ENCODE measurements at places on chromosomes 2 and 18.

DNA sequence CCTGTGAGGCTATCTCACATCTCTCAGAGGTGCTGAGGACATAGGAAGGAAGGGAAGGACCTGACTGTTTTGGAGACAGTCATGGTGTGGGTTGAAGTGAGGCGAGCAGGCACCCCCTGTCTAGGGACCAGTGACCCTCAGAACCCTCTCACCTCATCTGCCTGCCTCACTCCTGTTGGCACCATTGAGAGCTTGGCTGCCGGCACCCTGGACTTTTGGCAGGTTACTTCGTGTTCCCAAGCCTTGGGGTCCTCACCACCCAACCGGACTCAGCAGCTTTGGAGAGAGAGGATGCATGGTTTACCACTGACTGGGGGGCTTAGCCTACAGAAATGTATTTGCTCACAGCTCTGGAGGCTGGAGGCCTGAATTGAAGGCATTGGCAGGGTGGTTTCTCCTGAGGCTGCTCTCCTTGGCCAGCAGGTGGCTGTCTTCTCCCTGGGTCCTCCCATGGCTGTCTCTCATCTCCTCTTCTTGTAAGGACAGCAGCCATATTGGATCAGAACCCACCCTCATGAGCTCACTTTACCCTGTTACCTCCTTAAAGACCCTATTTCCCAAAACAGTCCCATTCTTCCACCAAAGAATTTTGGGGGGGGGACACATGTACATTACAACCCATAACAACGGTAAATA, 142.0 kb downstream of the TSN start:
- peak; percentile 45 for DNase-seq

- DNase-seq, result peak; percentile 25
These were observed 856 bp downstream of the TIA1 start for GRCh38 chr2:70247364-70248180.

DNA sequence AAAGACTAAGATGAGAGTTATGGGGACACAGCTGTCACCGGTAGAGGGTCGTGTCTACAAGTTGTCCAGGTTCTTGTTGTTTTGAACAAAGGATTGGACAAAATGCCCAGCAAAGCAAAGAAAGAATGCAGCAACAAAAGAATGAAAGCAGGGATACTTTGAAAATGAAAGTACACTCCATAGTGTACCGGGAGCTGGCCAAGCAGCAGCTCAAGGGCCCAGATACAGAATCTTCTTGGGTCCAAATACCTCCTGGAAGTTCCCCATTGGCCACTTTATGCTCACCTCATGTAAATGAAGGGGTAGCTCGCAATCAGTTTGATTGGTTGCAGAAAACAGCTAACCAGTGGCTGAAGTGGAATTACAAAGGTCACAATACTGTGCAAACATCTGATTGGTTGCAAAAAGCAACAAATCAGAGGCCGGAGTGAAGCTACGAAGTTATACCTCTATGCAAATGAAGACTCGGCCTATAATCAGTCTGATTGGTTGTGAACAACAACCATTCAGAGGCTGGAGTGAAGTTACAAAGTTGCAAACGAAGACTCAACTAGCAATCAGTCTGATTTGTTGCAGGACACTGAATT, 474.9 kb upstream of the TMEFF2 start:
- DNase-seq, result no peak

GRCh38 chr2:142286618-142287017, 155.8 kb upstream of the LRP1B start:
- DNase-seq, result no peak

DNA sequence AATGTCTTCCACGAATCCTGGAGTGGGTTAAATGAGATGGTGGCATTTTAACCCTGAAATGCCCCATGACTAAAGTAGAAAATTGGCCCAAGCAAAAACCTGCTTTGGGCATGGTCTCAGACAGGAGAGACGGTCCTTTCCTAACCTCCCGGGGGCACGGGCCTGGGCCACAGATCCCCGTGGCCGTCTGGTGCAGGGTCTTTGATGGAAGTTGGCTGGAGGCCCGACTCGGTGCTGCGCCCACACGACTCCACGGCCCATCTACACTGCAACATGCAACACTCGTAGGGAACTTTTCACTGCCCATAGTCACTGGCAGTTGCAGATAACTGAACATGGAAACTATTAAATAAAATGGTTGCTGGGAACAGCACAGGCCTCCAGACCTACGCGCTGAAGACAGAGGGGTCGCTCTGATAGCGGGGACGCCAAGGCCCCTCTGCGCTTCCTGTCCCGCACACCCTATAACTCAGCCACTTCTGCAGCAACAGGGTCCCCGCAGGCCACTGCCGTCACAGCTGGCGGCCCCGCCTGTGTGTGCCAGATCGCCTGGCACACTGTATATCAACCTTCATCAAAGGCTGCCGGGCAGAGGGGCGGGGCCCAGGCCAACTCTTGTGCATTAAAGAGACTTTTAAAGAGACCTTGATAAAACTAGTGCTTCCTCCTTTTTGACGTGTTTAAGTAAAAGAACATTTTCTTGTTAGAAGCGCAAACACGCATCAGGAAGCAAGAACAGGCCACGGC, 214.1 kb downstream of the TWIST2 start:
- no peak for DNase-seq

GRCh38 chr2:46142546-46143428, 154.4 kb upstream of the EPAS1 start:
- no peak for DNase-seq

DNA sequence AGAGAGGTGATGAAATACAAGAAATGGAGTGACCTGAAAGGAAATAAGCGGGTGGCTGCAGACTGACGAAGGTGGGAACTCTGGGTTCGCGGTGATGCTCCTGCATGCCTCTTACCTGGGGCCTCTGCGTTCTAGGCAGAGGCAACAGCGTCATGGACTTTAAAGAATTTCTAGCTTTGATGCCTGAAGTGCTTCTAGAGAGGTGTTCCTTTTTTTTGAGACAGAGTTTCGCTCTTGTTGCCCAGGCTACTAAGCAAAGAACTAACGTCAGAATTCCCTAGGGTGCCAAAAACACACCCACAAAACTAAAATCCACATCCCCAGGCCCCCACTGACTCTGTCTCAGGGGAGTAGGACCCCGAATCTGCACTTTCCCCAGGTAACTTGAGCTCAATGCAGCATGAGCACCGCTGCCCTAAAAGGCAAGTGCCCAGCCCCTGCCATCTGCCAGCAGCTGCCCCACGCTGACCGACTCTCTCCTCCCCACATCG, 110.5 kb upstream of the ID2 start:
- DNase-seq, result no peak

DNA sequence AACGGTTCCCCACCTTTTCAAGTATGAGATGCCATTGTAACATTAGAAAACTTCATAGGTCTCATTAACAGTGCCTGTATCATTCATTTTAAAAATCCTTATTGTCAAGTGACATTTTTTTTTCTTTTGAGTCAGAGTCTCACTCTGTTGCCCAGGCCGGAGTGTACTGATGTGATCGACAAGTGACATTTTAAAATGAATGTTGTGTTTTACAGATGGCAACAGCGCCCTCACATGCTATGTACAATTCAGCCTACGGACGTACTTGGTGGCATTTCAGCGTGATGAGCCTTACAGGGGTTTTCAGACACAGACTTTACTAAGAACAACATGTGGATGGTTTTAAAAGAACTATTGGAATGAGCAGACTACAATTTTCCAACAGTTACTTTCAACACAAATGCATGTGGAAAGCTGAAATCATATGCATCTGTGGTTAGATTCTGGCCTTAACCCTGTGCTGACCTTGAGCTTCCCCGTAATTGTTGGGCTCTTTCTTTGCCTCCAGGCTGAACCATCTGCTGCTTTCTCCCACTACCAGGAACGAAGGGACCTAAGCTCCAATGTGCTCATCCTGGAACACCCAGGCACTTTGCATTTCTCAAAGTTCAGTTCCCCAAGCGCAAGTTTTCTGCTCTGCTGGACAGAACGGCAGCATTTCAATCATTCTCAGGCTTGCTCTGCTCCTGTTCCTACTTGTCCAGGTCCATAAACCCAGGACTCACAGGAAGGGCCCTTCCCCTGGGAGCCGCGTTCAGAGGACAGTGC, 119.9 kb upstream of the NDUFV2 start:
- peak; percentile 89 for DNase-seq

DNA sequence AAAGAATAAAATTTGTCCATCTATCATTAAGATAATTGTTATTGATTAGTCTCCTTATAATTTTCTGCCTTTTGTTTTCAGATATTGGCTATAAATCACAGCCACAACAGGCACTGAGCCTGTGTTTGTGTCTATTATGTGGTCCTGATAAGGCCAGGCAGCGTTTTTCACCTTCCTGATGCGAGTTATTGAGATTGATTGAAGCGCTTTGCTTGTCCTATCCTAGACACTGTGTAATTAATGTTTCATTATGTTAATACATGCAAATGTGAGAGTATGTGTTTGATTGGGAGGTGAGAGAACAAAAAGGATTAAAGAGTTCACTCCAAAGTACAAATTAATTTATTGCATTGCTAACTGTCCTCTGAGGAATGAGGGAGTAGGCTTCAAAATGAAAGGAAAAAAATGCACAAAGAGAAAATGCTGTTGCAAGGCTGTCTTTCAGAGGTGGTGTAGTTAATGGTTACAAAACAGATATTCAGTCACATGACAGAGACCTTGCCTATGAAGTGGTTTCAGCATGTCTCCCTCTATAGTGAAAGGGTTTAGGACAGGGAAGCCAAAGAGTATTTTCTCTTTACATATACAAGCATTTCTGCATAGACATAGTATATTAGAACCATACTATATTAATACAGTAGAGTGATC, 391.1 kb downstream of the DCC start:
- no peak for DNase-seq

DNA sequence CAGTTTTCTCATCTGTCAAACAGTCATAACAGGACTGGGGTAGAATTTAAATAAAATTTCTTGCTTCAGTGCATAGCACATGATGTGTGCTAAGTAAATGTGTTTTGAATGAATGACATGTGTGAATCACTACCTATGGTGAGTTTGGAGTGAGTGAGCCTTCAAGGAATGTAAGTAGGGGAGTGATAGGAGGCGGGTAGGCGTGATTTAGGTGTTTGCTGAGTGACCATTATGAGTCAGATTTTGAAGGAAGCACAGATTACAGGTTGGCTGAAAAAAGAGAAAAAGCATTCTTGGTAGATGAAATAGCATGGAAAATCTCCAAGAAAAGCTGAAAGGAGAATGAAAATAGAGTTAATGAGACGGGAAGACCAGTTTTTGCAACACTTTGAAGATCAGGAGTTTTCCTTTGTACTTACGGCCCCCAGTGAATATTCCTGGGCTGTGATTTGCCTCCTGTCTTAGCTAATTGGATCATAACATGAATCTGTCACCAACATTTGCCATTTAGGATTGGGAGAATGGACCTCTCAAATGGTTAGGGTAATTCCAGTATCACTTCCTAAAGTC, 136.9 kb upstream of the GATA6 start:
- DNase-seq, result peak; percentile 98

GRCh38 chr2:71849111-71849510, 298.6 kb downstream of the CYP26B1 start:
- DNase-seq, result no peak

DNA sequence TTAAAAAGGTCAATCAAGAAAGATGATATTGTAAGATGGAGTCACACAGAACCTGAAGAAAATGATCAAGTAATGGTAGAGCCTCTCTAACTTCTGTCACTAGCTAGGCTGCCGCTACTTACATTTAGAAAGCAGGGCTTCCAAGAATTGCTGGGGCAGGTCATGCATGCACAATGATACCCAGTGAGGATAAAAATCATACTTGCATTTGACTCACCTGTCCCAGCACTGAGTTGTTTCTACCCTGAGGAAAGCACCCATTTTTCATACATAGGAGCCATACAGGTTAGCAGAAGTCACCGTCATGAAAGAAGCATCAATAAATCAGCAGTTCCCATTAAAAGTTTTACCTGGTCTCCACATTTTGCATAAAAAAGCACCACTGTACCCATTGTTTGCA, 662.3 kb upstream of the FANCL start:
- no peak for DNase-seq

DNA sequence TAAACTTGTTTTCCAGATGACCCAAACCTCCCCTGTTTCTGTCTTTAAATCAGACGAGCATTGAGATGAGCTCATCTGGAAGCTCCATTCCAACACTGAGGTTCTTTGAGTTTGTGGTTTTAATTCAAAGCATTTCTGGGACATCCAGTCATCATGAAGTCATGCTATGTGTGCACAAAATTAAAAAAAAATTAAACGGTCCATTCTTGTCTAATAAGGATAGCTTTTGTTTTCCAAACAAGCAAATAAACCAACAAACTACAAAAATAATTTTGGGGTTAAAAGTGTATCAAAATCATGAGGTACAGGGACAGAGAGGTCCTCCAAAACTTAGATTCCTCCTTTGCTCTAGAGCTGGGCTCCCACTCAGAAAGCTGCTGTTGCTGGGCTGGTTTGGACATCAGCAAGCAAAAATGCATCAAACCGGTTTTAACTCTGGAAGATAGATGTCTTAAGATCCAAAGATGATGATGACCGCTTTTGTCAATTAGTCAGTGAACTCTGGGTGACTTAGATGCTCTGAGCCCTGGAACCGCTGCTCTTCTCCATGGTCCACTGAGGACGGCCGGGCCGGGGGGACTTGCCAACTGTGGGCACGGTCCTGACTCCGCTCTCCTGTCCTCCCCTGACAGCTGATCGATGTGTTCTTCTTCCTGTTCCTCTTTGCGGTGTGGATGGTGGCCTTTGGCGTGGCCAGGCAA, 65.4 kb downstream of the TRPM8 start:
- peak; percentile 96 for DNase-seq

DNA sequence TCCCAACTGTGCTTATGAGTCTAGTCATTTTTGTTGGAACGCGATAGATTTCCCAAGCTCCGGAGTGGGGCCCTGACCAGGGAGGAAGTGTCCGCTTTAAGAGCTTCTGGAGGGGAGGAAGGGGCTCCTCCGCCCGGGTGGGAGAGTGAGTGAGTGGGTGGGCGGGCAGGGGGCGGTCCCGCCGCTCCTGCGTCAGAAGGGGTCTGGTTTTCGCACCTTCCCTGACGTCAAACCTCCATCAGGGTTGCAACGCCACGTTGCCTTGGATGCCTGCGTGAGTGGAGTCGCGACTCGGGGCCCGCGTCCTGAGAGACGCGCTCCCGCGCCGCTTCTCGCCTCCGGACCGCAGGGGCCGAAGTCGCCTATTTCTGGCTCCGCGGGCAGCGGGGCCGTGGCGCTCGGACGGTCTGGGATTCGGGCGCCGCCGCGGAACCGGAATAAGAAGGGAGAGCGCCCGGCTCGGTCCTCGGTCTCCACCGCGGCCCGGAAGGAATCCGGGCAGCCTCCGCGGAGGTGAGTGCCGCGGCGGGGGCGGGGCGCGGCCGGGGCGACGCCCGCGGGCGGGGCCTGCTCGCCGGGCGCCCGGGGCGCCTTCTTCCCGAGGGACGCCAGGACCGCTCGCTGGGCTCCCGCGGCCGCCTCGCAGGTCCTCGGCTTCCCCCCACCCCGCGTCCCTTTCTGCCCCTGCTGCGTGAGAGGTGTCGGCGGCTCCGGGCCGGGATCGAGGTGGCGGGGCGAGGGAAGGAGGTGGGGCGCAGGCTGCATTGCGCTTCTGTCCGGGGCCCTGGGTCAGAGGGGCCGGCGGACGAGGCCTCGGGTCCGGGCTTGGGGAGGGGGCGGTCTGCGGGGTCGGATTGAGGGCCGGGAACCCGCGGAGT, at the start of gene ZDBF2:
Gene ZDBF2, plus strand, starts transcription at position 230 of the 878 bp plus-strand sequence. CDS start 7,187 bp downstream, outside the sequence.
- peak; percentile 62 for DNase-seq

DNA sequence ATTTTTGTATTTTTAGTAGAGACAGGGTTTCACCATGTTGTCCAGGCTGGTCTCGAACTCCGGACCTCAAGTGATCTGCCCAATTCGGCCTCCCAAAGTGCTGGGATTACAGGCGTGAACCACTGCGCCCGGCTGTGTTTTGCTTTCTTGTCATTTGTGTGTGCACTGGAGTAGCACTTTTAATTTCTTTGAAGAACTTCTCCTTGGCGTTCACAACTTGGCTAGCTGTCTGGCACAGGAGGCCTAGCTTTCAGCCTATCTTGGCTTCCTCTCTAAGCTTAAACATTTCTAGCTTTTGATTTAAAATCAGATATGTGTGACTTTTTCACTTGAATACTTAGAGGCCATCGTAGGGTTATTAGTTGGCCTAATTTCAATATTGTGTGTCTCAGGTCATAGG, 93.0 kb downstream of the COMMD1 start:
- no peak for DNase-seq
